ENCODE measurements at places on chromosomes 6 and 20. TPM values are rescaled to one million over a fixed set of nuclear protein-coding genes. Genes with fewer than 3 reads are reported as not detected.

- DNase-seq = no peak
These were observed 44.0 kb upstream of the CTNNBL1 start for GRCh38 chr20:37649676-37650370.

The DDR1 gene
- polyA plus RNA-seq = 65.4 TPM

The ZC3H12D gene
- polyA plus RNA-seq = 0.35 TPM

DNA sequence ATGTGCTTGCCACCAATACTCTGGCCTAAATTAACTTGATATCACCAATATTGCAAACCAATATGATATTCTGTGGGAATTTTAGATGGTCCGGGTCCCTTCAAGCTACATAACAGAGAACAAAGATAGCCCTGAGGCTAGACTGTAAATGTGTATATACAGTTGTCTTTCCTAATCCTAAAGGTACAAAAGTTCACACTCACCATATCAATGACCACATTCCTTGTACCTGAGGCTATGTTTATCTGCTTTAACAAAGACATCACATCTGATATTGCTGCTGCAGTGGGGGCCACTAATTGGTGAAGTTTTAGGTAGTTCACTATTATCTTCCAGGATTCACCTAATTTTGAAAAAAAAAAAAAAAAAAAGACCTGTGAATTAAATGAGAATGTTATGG lies 38.6 kb upstream of the VGLL2 start:
- DNase-seq = no peak

DNA sequence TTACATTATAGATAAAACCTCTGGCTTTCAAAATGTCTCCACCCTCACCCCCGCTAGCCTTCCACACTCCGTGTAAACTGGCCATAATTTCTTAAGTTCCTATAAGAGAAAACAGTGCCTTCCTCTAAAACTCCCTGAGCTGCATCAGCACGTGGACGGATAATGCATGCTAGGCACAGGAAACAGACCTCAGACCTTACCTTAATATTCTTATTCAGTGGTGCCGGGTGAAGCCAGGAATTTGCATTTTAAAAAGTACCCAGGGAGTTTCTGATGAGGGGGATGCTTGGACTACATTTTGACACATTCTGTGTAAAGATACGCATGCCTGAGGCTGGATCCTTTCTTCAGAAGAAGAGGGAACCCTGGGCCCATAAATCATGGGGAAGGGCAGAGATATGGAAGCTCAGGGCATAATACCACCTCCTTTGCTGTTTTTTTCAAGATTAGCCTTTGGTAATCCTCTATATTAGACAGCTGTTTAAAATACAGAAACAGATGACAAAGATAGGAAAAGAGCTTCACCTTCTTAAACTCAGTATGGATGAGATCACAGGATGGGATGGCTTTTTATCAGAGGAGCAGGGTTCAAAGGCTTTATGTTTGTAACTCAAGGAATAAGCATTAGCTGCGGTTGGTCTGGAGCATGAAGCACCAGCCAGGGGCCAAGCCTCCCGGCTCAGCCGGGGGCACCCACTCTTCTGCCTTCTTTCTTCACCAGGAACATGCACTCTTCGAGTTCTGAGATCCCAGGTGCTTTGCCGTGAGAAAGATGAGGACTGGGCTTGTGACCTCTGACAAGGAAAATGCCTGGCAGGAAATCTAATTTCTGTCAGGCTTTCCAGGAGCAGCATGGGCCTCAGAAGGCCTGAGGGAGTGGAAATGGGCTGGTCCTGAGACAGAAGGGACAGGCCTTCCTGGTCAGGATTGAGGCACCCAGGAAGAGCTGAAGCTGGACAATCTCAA lies 218.1 kb upstream of the SOX4 start:
- DNase-seq = no peak

The CRIP3 gene
- polyA plus RNA-seq = 1.7 TPM

DNA sequence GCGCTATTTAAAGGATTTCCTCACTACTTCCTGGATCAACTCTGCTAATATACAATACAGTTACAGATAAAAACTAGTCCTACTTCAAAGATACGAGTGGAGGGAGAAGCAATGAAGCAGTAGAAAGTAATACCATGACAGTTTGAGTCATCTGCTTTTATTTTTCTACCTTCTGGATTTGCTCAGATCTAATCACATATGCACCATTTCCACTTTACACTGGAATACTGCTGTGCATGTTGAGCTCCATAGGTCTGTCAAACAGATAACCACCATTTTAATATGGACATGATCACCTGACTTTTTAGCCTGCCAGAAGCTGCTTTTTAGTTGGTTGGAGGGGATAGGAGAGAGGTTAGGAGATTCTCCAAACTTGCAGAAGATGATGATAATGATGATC lies 92.5 kb downstream of the MMUT start:
- no peak for DNase-seq

DNA sequence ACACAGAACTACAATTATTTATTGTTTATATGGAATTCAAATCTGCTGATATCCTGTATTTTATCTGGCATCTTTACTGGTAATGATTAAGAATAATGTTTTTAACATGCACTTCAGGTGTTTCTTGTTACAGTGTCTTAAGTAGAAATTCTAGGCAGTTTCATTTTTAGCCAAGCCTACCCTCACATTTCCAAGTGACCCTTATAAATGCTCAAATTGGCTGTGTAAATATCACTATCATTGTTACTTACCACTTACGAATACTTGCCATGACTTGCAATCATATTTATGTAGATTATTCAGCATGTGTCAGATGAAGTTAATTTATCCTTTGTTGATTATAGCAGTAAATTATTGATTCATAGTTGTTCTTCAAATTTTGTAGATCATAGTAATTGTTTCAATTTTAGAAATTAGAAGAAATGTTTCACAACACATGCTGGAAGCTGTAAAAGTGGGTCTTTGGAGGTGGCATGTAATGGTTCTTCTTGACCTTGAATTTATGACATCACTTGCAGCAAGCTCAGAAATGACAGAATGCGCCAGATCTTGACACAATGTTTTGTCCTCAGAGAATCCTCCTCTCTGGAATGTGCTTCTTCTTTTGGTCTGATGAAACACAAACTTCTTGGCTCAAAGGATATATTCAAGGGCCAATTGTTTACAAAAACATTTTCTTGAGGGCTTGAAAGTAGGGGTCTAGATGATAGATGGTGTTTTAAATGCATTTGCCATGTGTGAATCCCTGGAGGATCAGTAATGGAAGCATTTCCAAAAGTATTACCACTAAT lies 471.8 kb downstream of the COL12A1 start:
- DNase-seq = no peak

GRCh38 chr6:105781915-105782314 lies 304.2 kb upstream of the PRDM1 start:
- DNase-seq = no peak

GRCh38 chr6:157993076-157993475 lies 11.4 kb downstream of the SYNJ2 start:
- DNase-seq = no peak

DNA sequence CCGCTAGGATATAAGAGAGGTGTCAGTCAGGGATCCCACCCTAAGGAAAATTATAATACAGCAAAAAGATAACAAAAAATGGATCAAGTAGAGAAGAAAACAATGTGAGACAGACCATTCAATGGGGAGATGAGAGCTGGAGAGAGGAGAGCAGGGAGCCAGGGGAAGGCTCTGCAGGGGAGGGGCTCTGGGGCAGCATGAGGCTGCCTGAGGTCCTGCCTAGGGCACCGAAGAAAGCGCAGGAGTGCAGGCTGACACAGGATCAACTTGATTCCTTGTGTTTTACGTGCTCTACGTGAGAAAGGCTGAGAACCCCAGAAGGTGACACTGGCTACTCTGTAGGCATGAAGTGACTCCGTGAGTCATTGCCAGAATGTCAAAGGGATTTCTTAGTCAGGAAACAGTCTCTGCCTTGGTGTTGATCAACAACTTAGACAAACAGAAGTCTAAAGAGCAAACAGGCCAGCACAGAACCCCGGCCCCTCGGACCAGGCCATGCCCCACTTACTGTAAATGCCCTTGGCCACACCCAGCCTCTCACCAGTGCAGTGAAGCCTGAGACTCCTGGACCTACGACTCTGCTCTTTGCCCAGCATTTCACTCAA lies 290.1 kb upstream of the PRDM1 start:
- DNase-seq = no peak

The UNC5CL gene
- 3.1 TPM for polyA plus RNA-seq

The NRSN1 gene
- not detected for polyA plus RNA-seq

The SLC52A3 gene
- polyA plus RNA-seq = 0.24 TPM

DNA sequence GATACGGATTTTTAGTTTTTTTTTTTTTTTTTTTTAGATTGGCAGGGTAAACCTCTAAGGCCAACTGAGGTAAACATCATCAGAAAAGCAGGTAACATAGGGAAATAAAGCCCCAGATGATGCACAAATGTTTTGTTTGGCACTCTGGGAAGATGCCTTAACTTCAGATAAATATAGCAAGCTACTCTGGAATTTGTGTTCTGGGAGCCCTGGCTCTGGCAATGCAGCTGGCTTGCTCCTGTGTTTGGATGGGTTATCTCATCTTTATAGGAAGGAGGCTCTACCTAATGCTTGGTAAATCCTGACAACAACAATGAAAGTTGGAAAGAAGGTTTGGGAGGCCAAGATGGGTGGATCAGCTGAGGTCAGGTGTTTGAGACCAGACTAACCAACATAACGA lies 77.4 kb downstream of the GFOD1 start:
- DNase-seq = no peak

- DNase-seq = no peak
These were observed 239.6 kb downstream of the LRFN2 start for GRCh38 chr6:40347571-40348011.

GRCh38 chr6:167469672-167470071 lies 144.8 kb downstream of the TTLL2 start:
- no peak for DNase-seq

GRCh38 chr6:155317186-155317585 lies 2.9 kb upstream of the TFB1M start:
- DNase-seq = no peak

DNA sequence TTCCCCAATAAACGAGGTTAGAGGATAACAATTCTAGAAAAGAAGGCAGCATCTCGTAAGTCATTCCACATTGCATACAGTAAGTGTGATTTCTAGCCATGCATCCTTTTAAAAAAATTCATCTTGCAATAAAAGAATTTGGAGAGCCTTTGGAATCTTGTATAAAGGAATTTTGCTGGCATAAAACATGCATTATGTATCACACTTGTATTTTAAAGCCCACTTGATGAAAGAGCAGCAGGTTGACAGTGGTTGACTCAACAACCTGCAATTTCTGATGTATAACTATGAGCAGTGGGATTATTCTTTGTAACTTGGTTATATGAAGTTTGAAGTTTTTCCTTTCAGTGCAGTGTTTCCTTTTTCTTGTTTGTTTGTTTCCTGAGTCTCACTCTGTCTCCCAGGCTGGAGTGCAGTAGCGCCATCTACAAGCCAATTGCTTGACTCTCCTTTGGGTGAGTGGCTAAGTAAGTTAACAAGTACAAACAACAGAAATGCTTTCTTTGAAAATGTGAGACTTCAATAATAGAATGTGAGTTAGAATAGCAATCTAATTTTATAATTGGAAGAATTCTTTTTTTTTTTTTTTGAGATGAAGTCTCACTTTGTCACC lies 39.9 kb downstream of the JARID2 start:
- no peak for DNase-seq

- DNase-seq = no peak
These were observed 59.7 kb upstream of the PHACTR1 start for GRCh38 chr6:12656906-12657305.

DNA sequence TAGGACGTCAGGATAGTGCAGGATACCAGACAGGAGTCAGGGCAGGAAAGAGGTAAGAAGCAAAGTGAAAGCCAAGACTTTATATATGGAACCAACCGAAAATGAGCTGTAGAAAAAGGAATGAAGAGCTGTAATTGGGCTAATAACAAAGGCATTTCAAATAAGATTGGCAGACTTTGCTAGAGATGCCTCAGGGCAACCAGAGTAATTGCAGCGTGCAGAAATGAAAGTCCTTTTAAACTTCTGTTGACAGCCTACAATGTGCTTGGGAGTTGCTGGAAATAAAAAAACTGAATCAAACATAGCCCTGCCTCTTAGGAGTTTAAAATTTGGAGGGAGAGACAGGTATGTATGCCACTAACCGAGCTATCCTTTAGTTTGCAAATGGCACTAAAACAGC lies 56.4 kb upstream of the NKX2-4 start:
- DNase-seq = no peak

The CD93 gene
- 49.7 TPM for polyA plus RNA-seq

DNA sequence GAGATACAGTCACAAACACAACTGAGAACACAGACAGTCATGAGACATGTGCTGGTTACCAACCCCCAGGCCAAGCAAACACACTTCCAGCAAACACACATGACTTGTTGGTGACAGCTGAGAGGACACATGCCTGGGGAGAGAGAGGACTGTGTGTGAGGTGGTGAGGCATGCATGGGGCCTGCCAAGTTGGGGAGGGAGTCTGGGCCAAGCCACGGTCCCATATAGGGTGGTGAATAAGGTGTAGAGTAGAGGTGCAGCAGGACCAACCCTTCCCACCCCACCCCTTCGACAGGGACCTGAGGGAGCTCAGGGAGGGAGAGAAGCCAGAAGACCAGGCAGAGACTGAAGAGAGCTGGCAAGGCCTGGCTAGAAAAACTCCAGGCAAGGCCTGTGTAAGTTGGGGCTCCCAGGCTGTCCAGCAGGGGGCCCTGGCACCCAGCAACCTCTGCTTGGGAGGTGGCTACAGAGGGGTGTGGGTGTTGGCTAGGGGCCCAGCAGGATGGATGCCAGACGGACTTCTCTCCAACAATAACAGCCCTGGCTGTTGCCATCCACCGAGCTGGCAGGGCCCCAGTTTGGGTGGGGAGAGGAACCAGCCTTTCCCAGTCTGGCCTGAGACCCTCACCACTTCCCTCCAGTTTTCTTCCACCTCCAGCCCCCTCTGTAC lies 2.0 kb upstream of the SLC29A1 start:
- no peak for DNase-seq

The BNIP5 gene
- polyA plus RNA-seq = 0.09 TPM

GRCh38 chr20:41352666-41353065 lies 12.0 kb downstream of the LPIN3 start:
- no peak for DNase-seq

DNA sequence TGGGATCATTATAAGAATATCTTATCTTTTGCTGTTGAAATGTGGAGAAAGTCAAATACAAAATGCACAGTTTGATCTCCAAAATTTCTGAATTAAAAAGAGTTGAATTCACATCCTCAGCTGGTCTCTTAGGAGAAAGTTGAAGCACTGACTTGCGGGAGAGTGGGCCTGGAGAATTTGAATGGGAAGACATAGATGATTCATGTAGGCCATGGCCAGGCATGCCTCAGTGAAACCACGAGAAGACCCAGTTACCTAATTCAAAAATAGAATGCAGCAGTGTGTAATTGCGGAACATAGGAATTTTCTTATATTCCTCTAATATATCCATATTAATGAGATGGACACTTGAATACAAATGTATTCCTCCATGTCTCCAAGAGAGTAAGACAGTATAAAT lies 53.0 kb upstream of the DTNBP1 start:
- no peak for DNase-seq

- DNase-seq = no peak
These were observed 4.9 kb upstream of the UBE2J1 start for GRCh38 chr6:89357390-89357789.

GRCh38 chr6:96794980-96795379 lies 42.3 kb downstream of the GPR63 start:
- DNase-seq = no peak

The METTL24 gene
- 0.37 TPM for polyA plus RNA-seq

The HCRTR2 gene
- not detected for polyA plus RNA-seq
